T-cell (primary cell): ENCODE measurements at places on chromosomes 3 and 15. TPM values are rescaled to one million over a fixed set of nuclear protein-coding genes. Genes with fewer than 3 reads are reported as not detected.

The CLRN1 gene
- not detected for total RNA-seq

- no peak for DNase-seq
Observed at GRCh38 chr15:67585681-67586080, 43.2 kb downstream of the MAP2K5 start.

DNA sequence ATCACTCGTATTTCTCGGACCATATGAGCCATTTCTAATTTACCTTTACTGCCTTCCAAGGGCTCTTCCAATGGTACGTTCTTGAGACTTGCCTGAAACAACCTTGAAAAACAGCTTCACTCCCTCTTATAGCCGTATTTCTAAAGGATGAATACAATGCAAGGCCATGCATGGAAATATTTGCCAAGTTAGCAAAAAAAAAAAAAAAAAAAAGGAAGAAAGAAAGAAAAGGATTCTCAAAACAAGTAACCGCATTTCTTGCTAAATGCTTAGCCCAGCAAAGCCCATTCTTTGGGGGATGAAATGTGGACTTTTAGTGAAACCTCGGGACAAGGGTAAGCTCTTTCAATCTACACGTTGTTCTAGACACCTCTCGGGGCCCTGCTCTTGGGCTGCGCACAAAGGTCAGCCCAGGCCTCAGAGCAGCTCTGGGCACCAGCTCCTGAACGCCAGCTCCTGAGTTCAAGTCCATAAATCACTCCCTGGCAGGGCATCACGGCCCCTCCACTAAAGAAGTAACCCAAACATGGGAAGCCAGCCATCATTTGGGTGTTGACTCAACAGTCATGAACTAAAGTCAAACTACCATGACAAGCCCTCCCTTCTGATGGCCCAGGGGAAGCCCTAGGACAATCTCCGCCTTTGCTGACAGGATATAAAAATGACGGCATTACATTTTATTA is 132.7 kb downstream of the ADAMTS17 start:
- DNase-seq: no peak

DNA sequence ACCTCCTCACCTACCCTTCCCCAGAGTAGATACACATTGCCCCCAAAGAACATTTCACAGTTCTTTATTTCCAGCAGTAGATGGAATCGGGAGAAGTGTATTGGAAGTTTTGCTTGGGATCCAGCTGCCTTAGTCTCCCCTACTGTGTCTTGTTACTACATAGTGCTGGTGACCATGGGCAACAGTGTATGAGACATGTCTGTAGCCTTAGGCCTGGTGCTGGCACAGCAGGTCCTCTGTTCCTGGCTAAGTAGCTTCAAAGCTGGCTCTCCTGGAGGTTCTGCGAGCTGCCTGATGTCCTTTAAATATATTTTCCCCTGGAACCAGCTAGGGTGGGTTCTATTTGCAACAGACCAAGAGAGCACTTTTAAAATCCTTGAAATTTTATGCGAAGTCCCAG is 174.7 kb downstream of the THSD4 start:
- DNase-seq: no peak

- no peak for DNase-seq
Observed at GRCh38 chr3:41158947-41159346, 40.4 kb upstream of the CTNNB1 start.
